HFF-Myc (cell line): ENCODE measurements at places on chromosomes 1 and 21.
A peak's percentile ranks its signal among the peaks of the same experiment; 100 is the strongest.

GRCh38 chr1:56396581-56396980 lies 182.8 kb downstream of the PLPP3 start:
- DNase-seq = no peak

GRCh38 chr1:240771450-240771849 lies 159.5 kb upstream of the GREM2 start:
- no peak for DNase-seq

DNA sequence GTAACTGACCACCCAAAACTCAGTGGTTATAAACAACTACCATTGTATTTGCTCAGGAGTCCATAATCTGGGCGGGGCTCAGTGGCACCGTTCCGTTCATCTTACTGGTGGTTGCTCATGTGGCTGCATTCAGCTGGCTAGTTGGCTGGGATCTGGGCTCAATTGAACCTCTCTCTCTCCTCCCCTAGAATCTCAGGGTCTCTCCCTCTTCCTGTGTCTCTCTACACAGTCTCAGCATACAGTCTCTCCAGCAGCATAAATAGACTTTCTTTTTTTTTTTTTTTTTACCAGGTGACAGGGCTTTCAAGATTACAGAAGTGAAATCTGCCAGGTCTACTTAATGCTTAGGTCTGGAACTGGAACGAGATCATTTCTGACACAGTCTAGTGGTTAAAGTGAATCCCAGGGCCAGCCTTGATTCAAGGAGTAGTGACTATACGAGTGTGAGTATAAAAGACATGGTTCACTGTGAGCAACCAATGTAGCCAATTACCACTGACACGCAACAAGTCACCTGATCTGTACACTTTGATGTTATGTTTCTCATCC lies 193.7 kb upstream of the ESRRG start:
- no peak for DNase-seq

- DNase-seq = no peak
Observed at GRCh38 chr21:34348890-34349519, 14.8 kb upstream of the KCNE2 start.

DNA sequence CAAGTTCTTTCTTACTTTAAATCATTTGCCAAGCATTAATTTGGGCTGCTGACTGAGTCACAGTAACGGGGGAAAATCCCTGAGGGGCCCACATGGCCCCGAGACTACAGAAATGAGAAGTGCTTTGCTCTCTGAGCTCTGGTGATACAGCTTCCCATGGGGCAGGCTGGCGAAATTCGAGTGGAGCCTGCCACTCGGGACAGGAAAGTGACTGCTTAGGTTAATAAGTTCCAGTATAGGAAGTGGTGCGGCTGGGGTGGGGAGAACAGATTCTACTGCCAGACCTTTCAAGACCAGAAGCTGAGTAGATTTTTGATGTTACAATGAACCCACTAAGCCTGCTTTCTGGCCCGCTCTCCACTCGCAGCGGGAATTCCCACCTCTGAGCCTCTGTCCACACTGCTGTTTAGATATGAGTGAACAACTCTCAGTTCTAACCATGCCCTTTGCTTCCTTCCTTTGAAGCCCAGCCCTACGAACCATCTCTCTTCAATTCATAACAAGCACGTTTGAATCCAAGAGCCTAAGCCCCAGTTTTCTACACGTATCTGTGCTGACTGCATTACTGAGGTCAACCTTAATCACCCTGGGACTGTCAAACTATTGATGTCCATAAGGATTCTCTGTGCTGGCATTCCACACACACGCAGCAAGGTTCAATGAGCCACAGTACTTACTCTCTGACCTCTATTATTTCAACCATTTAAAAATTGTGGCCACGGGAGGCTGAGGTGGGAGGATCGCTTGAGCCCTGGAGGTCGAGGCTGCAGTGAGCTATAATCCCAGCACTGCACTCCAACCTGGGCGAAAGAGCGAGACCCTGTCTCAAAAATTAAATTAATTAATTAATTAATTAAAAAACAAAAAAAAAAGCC lies 9.6 kb downstream of the ZBTB17 start:
- DNase-seq = no peak

DNA sequence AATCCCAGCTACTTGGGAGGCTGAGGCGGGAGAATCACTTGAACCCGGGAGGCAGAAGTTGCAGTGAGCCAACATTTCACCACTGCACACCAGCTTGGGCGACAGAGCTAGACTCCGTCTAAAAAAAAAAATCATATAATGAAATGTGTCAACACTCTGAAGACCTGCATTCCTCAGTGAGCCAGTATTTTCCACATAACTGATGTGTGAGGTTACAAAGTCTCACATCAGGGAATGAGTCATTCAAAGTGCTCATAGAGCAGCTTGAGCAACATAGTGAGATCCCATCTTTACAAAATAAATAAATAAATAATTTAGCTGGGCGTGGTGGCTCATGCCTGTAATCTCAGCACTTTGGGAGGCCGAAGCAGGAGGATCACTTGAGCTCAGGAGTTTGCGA lies 65.5 kb downstream of the CASZ1 start:
- DNase-seq = peak; percentile 19

DNA sequence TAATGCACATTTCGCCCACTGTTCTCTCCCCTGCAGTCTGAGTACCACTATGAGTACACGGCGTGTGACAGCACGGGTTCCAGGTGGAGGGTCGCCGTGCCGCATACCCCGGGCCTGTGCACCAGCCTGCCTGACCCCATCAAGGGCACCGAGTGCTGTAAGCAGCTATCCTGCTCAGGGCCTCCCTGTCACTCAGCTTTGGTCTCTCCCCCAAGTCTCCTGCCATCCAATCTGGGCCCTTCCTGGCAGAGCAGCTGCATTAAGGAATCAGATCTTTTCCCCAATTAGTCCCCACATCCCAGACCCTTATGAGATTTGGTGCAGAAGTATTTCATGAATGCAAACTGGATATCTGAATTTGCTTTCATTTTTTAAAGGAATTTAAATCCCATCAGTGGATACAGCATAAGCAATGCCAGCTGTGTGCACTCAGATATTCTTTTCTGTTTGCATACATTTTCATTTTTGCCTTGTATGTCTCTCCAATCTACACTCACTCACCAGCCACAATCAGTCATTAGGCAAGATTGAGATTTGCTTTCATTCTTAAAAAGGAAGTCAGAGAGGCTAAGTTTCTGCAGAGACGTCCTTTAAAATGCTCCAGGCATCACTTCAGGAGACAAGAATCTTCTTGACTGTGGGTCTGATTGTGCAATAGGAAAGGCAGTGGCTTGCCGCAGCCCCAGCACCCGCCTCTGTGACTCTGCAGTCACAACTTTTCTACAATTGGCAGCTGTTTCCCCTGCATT lies 48.1 kb downstream of the ELAPOR1 start:
- DNase-seq = no peak
